CD4-positive, alpha-beta T cell treated with Interleukin-21 for 1 hour (primary cell): ENCODE measurements at places on chromosomes 12 and 14.

DNA sequence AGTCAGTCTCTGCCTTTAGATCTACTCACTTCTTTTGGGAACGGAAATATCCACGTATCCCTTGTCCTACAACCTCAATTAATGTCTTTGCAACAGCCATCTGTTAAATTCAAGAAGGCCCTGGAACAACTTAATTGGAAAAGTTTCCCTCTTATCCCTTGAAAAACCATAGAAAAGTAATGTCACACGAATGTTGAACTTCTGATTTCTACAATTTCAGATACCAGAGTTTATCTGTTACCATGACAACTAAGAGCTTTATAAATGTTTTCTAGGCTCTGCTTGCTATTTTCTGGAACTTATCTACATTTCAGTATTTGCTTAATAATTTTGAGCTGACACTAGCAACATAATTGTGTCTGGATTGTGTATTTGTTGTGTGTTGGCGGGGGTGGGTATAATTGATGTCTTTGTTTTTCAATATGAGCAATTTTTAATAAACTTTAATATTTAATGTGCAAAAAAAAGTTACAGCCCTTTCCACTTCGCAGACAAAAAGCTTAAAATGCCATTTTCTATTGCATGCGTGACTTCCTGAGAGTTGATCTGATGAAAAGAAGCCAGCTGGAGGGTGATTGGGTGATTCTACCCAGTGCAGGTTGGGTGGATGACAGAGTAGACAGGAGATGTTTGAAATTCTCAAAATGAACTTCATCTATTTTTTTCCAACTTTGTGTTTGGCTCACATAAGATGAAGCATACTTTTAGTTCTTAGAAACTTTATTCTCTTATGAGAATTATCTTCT, 11.8 kb upstream of the EDDM3A start:
- DNase-seq, result no peak

DNA sequence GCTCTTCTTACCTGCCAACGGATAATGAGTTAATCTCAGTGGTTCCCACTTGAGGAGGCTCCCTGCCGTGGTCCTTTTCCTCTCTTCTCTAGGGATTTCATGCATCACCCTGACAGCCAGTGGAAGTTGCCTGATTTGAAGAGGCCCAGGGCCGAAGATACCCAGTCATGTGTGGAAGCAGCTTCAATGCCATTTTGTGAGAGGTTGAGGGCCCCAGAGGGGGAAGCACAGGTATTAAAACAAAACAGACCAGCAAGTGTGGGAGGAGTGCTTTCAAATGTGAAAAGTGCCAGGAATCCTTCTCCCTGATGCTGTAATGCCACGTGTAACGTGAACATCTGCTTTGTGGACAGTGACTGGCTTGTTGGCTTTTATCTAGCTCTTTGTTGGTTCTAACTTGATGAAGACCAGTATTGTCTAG, 1.5 kb downstream of the TCP11L2 start:
- DNase-seq, result peak; percentile 18

GRCh38 chr12:33587354-33587753, 147.7 kb upstream of the SYT10 start:
- DNase-seq, result no peak

DNA sequence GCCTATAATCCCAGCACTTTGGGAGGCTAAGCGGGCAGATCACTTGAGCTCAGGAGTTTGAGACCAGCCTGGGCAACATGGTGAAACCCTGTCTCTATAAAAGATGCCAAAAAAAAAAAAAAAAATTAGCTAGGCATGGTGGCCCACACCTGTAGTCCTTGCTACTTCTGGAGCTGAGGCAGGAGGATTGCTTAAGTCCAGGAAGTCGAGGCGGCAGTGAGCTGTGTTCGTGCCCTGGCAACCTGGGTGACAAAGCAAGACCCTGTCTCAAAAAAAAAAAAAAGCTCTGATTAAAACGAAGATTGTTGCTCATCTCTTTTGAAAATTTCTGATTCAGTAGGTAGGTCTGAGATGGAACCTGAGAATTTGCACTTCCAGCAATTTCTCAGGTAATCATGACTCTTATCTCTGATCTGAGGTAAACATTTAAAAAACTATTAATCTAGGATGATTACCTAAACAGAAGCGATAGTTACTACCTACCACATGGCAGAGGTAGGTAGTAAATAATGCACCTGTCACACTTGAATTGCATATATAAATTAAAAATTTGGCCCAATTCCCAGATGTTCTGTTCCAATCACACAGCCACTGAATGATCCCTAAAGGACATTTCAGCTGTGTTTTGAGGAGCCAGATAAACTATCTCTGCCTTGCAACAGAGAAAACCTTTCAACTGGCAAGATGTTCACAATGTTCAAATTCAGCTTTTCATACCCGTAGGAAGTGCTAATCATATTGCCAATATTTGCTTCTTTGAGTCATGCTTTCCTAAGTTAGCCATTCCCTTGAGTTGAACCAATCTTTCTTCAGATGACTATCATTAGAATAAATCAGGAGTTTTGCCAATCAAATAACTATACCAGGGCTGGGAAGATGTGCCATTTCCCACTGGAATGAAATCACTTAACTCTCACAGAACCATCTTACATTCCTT, 4.2 kb upstream of the TEP1 start:
- DNase-seq, result no peak

DNA sequence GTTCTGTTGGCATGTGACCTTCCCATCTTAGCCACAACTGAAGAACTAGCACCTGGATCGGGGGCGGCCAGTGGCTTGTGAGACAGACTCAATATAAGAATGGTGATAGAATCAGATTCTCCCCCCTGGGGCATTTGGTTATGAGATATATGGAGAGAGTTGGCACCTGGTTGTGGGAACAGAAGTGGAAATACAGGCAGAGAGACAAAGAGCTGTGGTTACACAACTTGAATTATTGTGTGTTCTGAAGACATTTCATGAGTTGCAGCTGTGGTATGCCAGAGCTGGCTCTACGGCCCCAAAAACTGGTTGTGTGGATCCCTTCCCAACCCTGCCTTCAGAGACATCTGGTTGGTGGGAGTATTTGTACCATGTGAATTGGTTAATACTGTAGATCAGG, 2.9 kb upstream of the MSRB3 start:
- DNase-seq, result no peak

- DNase-seq, result no peak
Measured at GRCh38 chr14:93533437-93533836, 102.7 kb downstream of the UNC79 start.

DNA sequence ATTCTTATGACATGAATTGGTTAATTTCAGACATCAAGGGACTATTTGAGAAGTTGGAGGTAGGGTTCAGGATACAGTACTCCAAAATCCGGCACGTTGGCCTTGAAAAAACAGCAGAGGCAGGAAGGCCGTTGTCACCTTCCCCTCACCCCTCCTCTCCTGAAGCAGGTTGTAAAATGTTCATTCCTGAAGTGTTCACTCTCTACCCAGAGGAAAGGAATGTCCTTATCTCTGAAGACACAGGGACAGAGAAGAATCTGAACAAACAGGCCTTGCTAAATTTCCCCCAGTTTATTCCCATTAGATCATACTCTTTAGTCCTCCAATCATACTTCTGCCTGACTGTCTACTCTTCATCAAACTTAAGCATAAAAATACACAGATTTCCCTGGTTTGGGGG, 313.6 kb downstream of the ZFP36L1 start:
- DNase-seq, result no peak

- no peak for DNase-seq
Measured at GRCh38 chr12:22047494-22047893, 1.5 kb downstream of the CMAS start.

DNA sequence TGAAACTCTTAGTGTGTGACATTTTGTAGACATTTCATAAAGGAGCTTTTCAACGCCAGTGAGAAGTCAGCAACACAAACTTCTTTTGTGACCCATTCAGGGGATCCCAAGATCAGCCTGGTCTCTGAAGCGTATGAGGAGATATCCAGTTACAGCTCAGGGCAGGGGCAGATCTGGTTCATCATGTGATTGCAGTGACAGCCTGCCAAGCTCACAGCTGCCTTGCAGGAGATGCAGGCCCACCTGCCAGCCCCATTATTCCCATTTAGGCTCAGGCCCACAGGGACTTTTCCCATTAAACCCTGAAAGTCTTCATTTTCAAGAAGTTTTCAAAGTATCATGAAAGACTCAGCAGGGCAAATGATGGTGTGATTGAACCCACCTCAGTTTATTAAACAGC, 38.3 kb downstream of the SRGAP1 start:
- DNase-seq, result no peak

DNA sequence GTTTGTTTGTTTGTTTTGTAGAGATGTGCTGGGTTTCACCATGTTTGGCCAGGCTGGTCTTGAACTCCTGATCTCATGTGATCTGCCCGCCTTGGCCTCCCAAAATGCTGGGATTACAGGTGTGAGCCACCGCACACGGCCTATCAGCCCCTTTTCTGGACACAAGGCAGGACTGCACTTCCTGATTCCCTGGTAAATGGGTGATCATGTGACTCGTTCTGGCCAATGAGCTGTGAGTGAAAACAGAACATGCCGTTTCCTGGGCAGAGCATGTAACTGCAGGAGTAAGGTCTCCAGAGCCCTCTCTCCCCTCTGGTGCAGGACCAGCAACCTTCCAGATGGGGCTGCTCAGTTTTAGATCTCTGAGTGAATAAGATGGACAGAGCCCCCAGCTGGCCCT, 92.7 kb downstream of the ITPK1 start:
- DNase-seq, result peak; percentile 9

DNA sequence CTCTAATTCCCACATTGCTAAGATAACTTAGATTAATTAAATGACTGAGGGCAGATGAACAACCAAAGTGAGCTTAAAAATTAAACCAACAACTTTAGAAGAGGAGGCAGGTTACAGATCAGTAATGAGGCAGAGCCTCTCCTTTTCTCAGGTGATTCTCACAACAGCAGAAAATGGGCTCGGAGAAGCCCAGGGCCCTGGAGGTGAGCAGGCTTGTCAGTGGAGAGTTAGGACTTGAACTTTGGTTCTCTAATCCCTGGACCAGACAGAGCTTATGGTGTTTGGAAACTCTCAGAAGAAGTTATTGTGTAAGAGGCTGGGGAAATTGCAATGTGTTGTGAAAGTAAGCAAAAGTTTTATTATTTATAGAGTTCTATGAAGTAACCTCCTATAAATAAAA, 2.8 kb downstream of the TRHDE start:
- DNase-seq, result no peak

GRCh38 chr12:110543252-110543959, 39.7 kb downstream of the PPTC7 start:
- no peak for DNase-seq

GRCh38 chr12:58841058-58841798, 79.1 kb downstream of the LRIG3 start:
- no peak for DNase-seq

DNA sequence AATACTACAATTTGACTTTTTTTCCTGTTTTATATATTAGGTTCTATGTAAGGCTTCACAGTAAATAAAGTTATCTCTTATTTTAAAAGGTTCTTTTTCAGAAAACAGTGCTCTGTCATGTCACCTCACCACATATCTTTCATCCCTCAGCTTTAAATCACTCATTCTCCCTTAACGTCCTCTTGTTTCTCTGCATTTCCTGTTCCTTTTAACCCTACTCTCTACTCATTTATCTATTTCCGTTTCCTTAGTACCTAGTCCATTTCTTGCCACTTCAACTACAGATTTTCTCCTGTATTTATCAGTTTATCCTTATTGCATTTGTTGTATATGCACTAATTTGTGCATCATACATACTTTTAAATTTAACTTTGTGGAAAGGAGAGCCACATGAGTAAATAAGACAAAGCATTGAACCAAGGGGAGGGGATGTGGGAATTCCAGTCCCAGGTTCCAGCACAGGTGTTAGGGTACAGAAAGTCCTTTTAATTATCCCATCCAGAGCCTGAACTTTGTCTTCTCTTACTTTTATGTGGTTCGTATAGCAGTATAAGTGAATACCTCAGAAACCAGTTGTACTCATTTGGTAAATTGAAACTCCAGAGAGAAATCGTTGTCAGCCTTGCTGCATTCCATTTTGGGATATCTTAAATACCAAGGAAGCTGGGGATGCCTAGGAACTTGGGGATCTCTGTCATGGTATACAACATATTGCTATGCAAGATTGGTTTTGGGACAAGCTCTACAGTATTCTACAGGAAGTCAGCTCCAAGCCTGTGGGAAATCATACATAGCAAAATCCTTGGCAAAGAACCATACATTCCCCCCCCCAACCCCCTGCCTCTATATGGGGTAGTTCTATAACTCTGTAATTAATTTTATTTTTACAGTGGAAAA, 120.5 kb downstream of the DIP2B start:
- no peak for DNase-seq

DNA sequence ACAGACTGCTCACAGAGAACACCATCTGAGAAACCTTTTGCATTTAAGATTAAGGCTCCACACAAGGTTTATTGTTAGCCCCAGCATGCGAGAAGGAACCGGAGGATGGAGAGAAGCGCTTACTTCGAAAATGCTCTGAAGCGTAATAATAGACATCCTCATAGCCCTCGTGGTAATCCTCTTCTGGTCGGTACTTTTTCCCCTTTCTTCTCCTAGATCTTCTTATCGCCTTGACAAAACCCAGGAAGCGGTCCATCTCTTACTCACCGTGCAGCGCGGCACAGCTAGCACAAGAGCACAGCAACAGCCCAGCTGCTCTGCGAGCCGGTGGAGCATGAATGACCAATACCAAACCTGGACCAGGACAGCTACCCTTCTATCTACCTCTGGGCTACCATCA, 125.1 kb upstream of the GRIP1 start:
- DNase-seq, result no peak

DNA sequence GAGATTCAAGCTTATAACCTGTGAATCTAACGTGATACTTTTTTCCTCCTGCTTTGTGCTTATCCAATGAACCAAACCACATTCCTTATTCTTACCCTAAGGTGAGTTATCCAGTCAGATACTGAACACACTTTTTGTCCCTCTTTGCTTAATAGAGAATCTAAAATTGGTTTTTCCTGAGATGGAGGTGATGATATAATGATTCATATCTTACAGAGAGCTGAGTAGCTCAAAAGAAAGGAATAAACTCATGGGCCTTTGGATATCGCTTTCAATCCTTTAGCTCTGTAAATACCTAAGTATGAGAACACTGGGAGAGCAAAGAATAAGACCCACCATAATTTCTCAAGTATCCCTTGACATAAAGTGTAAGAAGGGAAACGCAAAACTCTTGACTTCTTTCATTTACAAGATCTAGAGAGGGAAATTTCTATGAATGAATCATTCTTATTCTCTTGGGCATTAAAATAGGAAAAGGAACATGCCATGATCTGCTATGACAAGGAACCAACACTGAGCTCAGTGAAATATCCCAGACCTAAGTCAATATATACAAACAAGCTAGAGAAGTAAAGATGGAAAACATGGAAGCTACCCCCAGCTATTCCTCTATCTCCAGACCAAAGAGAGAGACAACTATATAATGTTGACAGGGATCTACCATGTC, 81.8 kb upstream of the STAC3 start:
- DNase-seq, result no peak

- DNase-seq, result no peak
Measured at GRCh38 chr12:80858356-80858755, 79.4 kb downstream of the LIN7A start.

GRCh38 chr12:262817-263216, at the start of gene SLC6A13:
Gene SLC6A13 (minus strand): TSS chr12:262836. CDS start chr12:260052, 2,784 bp downstream.
- DNase-seq, result no peak

- no peak for DNase-seq
Measured at GRCh38 chr14:103123634-103124500, 606 bp downstream of the TNFAIP2 start.

- no peak for DNase-seq
Measured at GRCh38 chr12:69442894-69443293, 27.3 kb upstream of the FRS2 start.
